ENCODE measurements at places on chromosomes 13 and 19.

GRCh38 chr19:44689290-44690130, 9.4 kb upstream of the CEACAM16 start:
- peak; percentile 48 for DNase-seq

DNA sequence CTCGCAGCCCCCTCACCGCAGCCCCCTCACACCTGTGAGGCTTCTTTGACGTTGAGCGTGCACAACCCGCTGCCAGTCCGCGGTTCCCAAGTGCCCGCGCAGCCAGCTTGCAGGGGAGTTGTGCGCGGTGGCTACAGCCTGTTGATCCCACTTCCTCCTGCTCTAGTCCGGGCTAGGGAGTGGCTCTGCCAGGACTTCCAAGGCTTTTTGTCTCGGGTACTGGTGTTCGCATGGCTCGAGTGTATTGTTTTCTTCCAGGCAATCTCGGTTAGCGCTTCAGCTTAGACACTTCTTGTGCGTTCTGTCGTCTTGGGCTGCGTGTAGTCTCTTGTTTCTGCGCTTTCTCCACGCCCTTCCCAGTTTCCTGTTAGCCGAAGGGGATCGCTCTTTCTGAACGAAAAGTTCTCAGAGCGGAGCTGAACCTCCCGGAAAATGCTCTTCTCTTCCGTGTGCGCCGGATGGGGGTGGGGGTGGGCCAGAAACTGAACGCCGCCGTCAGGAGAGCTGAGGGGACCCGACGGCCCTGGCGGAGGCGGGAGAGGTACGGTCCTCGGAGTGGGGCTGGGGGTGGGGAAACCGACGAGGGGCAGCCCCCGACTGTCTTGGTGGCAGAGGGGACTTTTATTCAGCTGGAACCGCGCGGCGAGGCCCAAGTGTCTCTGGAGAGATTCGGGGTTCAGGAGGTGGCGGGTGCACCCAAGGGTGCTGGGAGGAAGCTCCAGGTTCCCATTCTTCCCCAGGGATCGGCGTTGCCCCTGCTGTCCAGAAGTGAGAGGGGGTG, 697 bp upstream of the DGKH start:
- peak; percentile 71 for DNase-seq

GRCh38 chr13:108115738-108116137, 99.6 kb downstream of the LIG4 start:
- DNase-seq, result peak; percentile 17

- DNase-seq, result peak; percentile 81
Observed at GRCh38 chr13:79483086-79483706, 2.2 kb downstream of the NDFIP2 start.

DNA sequence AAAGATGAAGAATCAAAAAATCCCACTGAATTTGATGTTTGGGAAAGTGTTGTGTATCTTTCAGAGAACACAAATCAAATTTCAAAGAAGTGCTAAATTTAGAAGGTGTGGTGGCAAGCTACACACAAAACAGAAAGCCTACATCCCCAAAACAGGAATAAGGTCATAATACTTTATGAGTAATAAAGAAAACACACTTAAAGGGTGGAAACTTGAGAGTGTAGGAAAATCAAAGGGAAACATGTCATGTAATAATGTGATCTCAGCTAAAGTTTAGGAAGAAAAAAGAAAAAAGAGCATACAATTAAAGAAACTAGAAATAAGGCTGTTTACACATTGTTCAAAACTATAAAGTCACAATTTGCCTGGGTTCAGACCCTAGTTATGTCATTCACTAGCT, 668.7 kb downstream of the PCDH17 start:
- DNase-seq, result no peak

- no peak for DNase-seq
Observed at GRCh38 chr13:107764046-107764445, 451.3 kb downstream of the LIG4 start.

DNA sequence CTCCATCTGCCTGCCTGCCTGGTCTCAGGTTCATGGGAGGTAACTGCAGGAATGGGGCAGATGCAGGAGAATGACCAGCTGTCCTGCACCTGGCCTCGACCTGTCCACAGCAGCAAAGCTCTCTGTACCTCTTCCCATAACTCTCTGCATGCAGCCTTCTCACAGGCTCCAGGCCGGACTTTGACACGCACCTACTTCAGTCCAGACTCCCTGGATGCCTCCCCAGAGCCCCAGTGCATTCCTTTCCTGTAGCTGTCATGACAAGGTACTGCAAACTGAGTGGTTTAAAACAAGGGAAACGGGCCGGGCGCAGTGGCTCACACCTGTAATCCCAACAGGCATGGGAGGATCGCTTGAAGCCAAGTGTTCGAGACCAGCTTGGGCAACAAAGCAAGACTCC, 3.3 kb downstream of the NANOS2 start:
- DNase-seq, result no peak

DNA sequence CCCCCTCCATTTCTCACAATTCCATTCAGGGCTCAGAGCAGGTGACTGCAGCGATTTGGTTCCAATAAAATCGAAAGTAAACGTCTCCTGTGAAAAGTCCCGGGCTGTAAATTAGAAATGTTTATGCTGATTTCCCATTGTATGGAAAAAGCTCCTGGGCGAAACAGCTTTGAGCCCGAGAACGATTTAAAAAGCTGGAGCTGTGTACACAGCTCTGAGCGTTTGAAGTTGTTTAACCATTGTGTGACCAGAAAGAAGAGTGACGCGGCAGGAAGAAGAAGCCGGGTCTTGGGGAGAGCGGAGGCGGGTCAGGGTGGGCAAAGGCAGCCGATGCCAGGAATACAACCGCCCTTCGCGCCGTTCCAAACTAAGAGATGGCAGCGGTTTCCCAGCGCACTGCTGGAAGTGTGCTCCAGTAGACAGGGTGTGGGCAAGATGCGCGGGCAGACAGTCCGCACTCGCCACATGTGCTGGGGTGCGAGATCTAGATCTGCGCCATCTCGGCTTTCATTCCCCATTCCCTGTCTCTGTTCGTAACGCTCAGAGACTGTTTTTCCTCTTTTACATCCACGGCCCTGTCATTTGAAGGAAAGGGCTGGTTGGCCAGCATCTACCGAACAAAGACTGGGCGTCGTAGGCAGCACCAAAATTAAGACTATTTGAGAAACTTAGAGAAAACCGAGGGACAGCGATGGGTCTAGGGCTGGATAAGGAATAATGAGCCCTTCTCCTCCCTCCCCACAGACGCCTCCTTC, 960 bp upstream of the GSX1 start:
- no peak for DNase-seq

DNA sequence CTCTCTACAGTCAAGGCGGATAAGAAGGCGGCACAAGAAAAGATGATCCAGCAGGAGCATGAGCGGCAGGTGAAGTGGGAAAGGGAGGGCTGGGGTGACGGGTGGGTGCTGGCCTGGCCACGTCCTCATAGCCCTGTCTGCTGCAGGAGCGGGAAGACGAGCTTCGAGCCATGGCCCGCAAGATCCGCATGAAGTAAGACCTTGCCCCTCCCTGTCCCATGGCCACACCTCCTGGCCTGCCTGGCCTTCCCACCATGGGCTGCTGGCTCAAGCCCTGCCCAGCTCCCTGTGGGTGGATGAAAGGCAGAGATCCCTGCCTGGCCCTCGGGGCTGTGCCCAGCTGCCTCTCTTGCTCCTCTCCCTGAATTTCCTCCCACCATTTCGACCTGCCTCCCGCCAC, 7.2 kb downstream of the ZNF296 start:
- peak; percentile 65 for DNase-seq

GRCh38 chr19:3266092-3266693, 41.7 kb downstream of the CELF5 start:
- DNase-seq, result no peak
